ENCODE measurements at places on chromosomes 16 and 17.

GRCh38 chr16:67661101-67661761 lies 471 bp downstream of the PARD6A start:
- DNase-seq = peak; percentile 51

DNA sequence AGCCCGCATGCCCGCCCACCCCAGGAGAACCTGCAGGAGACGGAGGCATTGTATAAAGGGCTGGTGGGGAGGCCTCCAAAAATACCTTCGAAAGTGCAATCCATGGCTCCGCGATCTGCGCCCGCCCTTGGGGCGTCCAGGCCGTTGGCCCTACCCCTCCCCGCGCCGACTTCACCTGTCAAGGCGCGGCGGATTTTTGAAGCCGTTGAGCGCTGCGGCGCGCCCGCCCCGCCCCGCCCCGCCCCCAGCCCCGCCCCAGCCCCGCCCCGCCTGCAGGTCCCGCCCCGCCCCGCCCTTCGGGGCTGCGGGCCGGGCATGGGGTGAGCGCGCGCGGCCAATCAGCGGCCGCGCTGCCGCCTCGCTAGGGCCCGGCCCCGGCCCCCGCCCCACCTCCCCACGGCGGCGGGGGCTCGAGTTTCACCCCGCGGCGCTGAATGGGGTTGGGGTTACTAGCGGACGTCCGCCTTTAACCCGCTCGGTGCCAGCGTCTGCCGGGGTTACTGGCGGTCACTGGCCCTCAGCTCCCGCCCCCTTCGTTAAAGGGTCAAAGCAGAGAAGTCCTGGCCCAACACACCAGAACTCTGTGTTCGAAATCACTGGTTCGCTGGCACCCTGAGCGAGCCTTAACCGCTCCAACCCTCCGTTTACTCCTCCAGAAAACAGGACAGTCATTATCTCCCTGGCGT lies 13.2 kb downstream of the SREBF1 start:
- peak; percentile 86 for DNase-seq

GRCh38 chr17:50266384-50267073 lies 7.7 kb upstream of the TMEM92 start:
- DNase-seq = no peak

DNA sequence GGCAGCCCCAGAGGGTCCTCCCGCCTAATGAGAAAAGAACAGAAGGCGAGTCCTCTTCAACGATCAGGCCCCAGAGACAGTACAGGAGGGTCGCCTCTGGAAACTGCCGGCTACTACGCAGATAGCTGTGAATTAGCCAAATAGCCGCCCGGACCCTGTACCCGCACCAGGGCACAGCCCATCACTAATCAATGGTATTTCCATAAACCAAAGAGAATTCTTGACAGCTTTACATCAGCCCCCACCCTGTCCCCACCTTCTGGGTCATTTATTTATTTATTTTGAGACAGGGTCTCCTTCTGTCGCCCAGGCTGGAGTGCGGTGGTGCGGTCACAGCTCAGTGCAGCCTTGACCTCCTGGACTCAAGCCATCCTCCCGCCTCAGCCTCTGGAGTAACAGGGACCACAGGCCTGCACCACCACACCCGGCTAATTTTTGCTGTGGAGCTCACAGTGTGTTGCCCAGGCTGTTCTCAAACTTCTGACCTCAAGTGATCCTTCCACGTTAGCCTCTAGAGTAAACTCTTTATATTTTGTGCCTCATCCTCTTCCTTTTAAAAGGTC lies 805 bp upstream of the CLCN7 start:
- no peak for DNase-seq

All from thyroid gland (tissue), 4 donors.